ENCODE measurements at places on chromosomes 16 and 17.

GRCh38 chr16:4947722-4948503 is 10.2 kb upstream of the SEC14L5 start:
- no peak for DNase-seq

DNA sequence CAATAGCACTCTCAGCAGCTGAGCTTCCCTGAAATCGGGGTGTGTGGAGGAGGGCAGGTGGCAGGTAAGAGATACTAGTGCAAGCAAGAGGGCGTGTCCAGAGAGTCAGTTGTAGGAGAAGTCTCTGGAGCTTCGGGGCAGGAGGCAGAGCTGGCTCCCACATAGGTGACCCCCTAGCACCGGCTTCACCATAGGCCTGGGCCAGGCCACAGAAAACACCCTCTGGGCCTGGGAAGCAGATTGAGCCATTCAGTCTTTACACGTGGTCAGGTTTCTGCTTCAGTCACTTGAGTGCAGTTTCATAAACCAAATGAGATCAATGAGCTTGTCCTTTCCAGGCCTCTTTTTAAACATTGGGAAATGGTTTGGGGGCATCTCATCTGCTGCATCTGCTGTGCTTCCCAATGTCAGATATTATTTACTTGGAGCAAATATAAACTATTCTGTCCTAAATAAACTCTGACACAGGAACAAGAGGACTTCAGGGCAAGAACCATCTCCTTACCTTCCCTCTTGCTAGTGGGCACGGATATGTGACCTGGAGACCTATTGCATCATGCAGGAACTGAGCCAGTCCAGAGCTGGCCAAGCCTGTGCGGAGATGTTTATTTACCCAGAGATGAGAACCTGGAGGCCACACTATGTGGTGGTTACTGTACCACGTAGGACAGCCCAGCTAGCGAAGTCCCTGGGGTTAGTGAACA is 16.1 kb downstream of the CCR7 start:
- DNase-seq: no peak

DNA sequence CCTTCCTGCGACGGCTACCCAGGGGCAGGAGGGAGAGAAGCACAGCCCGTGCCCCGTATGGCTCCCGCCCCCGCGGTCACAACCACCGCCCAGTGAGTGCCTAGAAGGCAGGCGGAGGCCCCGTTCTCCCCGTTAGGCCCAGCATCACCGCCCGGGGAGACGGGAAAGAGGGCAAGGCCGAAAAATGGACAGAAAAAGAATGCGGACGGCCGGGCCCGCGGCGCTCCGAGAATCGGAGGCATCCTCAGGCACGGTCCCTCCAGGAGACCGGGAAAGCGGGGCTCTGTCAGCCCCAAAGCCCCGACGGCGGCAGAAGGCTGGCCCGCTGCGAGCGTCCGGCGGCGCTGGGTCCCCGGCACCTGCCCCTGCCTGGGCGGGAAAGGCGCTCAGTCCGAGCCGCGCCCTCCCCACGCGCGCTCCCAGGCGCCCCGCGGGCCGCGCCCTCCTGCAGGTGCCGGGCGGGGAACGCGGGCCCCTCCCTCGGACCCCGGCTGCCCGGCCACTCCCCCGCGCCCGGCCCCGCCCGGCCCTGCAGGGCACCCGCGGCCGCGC is 407 bp downstream of the MCRIP1 start:
- peak; percentile 26 for DNase-seq

- no peak for DNase-seq
Observed at GRCh38 chr16:181565-182021, 1.3 kb downstream of the HBQ1 start.

- DNase-seq: no peak
Observed at GRCh38 chr17:44473367-44473766, 29.8 kb downstream of the GPATCH8 start.

Data from stimulated activated CD4-positive, alpha-beta T cell treated with anti-CD3 and anti-CD28 coated beads, Interleukin-12 subunit alpha, Interleukin-12 subunit beta, amount 100 ng/mL, for 48 hours (primary cell).